Stimulated activated CD4-positive, alpha-beta T cell treated with anti-CD3 and anti-CD28 coated beads, Interleukin-4, amount 100 ng/mL, for 1 hour (primary cell): ENCODE measurements at places on chromosomes 7 and 10.

- DNase-seq: no peak
Observed at GRCh38 chr10:7312488-7312857, 98.4 kb downstream of the SFMBT2 start.

DNA sequence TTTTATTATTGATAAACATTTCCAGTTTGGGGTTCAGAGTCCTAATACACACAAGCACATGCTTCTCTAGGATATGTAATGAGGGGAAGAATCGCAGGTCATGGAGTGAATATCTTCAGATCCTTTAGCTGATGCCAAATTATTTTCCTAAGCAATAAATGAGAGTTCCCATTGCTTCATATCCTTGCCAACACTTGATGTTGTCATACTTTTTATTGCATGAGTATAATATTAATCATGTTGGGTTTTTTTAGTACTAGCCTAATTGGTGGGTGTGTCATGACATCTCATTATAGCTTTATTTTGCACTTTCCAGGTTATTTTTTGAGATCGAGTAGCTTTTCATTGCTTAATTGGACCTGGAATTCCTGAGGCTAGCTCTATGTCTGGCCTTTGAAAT is 35.3 kb downstream of the TLX1 start:
- no peak for DNase-seq

DNA sequence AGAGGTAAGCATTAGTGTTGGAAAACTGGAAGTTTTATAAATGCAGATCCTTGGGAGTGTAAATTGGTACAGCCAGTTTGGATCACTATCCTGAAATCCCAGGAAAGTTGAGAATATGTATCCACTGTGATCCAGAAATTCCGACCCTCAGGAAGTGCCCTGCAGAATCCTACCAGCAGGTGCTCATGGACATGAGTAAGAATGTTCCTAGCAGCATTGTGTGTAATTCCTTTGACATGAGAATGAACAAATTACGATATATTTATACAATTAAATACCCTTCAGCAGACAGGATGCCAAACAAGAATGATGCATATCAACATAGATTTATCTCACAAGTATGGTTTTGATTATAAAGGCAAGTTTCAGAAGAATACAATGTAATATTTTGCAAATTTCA is 181.6 kb downstream of the XPNPEP1 start:
- no peak for DNase-seq

GRCh38 chr10:74418285-74418872 is 267.4 kb downstream of the ADK start:
- no peak for DNase-seq

DNA sequence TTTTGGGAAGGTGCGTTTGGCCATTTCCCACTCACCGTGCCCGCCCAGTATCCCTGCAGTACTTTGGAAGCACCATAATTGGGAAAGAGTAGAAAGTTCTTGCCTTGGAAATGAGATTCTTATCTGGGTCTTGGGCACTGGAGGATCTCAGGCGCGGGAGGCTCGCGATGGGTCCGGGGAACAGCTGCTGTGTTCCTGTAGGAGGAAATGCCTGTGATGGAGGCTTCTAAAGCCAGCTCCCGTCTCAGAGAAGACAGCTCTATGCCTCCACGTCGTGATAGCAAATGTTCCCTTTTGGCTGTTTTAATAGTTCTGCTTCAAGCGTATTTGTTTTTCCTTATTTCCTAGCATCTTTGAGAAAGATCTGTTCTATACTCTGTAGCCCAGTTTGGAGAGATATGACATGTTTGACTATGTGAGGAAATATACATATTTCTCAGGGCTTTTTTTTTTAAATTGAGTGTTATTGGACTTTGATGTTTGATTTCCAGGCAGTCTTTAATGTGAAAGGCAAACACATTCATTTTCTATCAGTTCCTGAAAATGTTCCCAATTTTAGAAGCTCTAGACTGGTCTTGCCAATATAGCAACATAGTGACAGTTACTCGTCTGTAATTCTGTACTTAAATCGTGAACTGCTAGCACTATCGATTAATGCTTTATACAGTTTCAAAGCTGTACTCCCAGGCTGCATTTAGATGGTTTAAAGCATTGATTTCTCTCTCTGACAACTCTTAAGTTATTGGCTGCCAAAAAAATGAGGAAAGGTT is 280.8 kb downstream of the DPP6 start:
- no peak for DNase-seq

GRCh38 chr7:11714205-11714604 is 117.8 kb downstream of the THSD7A start:
- DNase-seq: no peak
